Inflammatory macrophage treated with lipopolysaccharide for 4 hours (primary cell): ENCODE measurements at places on chromosomes 3 and 15.

DNA sequence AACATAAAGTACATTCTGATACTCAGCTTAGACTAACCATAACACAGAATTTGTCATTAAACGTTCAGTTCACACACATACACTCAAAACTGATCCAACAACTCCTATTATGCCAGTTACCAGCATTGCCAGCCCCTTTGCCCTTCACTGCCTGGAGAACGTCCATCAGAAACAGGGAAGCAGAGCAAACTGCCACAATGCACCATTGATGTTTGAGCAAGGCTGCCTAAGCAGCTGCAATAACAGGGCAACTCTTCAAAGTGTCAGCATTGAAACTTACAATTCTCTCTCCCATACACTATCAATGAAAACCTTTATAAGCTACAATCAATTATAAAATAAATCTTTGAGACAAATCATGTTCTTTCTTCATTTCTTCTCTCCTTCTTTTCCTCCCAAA lies 85.1 kb downstream of the ZBTB20 start:
- DNase-seq, result no peak

- no peak for DNase-seq
Measured at GRCh38 chr3:22977650-22978289, 225.4 kb upstream of the UBE2E2 start.

DNA sequence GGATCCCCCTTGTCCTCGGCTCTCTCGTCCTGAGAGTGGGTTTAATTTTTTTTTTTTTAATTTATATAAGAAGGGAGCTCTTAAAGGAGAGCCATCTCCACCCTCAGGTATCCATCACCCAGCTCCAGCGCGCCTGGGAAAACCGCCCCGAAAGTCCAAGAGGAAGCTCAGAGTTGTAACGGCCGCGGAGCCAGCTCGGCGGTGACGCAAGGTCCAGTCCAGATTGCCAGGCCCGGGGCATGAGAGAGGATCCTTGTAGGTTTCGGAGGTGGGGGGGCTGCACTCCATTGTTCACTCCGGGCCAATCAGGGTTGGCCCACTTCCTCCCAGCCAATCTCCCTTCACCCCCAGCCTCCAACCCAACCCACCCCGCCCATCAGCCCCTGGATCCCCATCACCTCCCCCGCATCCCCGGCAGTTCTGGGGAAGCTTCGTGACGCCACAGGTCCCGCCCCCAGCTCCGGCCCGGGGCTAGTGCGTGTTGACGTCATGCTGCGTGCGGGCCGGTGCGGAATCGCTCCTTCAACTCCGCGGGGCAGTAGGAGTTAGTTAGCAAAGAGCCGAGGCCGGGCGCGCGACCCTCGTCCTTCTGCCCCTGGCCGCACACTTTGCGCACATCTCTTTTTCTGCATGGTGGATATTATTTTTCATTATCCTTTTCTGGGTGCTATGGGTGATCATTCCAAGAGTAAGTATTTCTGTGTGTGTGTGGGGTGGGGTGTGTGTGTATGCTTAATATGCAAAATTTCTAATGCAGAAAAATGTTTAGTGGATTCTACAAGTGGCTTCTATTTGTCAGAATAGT lies at the start of gene ISL2:
TSS of gene ISL2 (plus strand) at position 520 of the 805 bp plus-strand sequence. CDS start at position 631, 111 bp downstream.
- peak; percentile 85 for DNase-seq

GRCh38 chr3:25897019-25897418 lies 107.1 kb downstream of the OXSM start:
- no peak for DNase-seq

GRCh38 chr3:122576174-122576940 lies 1.1 kb upstream of the PARP15 start:
- DNase-seq, result peak; percentile 80

DNA sequence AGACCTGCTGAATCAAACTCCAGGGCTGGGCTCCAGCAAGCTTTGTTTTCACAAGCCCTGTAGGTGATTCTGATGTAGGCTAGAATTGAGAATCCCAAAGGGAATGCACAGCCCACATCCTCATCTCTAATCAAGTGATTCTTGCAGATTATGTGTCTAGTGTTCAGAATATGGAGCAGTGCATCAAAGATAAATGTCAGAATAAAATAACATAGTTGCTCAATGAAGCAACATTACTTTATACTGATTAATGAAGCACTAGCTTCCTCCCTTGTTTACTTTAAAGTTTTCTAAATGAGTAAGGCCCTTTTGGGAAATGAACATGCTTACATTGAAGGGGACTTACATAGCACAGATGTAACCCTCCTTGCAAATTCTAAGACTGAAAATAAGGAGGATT lies 39.2 kb downstream of the NUP210 start:
- no peak for DNase-seq

DNA sequence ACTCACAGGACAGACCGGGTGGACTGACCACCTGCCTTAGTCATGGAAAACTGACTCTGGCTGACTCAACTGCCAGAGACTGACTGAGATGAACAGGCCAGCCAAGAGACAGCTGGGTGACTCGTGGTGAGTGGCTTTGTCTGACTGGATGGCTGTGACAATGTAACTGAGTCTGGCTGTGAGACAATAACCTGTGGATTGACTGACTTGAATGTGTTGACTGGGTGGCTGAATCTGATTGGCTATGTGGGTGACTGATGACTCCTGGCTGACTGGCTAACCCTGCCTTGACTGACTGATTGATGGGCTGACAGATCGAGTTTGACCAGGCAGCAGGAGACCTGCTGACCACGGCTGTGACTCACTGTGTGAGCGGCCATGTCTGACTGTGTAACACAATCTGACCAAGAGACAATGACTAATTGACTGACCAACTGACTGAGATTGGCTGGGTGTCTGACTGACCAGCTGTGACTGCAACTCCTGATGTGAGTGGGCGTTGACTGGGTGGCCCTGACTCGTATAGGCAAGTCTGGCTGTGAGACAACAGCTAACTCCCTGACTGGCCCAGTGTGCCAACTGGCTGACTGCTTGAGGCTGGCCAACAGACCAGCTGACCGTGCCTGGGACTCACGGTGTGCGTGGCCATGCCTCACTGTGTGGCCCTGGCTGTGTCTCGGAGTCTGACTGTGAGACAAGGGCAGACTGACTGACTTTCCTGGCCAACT lies 509.1 kb downstream of the SHQ1 start:
- DNase-seq, result peak; percentile 95

GRCh38 chr3:128808672-128809071 lies 70.7 kb upstream of the ACAD9 start:
- DNase-seq, result no peak

GRCh38 chr3:172444821-172445220 lies 3.4 kb downstream of the GHSR start:
- DNase-seq, result no peak

DNA sequence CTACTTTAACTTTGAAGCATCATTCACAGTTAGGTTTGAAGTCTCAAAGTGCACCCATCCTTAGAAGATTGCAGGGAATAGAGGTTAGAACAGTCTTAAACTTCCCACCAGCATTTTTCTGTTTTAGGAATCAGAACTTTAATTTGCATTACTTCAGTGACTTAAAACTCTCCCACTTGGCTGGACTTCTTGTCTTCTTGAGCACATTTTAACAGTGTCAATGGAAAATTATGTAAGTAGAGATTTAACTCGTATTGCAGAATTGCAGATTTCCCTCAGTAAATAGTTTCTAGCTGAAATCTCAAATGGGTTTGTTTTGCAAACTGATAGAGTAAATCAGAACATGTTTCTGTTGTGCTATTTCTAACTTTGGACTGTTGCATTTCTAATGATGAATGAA lies 369.6 kb downstream of the OTOL1 start:
- no peak for DNase-seq

DNA sequence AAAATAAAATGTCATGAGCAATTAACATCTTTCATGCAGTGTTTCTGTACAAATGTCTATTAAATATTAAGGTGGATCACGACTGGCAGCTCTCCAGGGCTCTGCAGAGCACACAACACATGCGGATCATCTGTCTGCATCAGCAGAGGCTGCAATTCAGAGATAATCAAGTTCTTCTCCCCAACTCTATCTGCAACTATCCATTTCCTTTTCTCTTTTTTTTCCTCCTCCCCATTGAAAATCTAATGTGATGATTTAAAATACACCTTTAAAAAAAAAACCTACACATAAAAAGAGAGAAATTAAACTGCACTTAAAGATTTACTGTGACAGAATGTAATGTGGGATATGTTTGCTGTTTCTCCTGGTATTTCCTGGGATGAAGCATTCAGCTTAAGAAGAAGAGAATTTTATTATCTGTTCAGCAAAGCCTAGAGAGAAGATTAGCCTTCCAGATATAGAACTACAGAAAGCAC lies 352.6 kb upstream of the CCDC54 start:
- no peak for DNase-seq
